ENCODE measurements at places on chromosomes 5 and 9. TPM values are rescaled to one million over a fixed set of nuclear protein-coding genes. Genes with fewer than 3 reads are reported as not detected.

The ENG gene
- total RNA-seq: 15.8 TPM

The APBA1 gene
- 2.1 TPM for total RNA-seq

The TRIP13 gene
- 9.8 TPM for total RNA-seq

The MINAR2 gene
- 0.25 TPM for total RNA-seq

The GTF3C5 gene
- total RNA-seq: 83.5 TPM

The TMEM203 gene
- total RNA-seq: 44.7 TPM

The GDA gene
- 0.18 TPM for total RNA-seq

The SLC1A1 gene
- 0.57 TPM for total RNA-seq

The SLC6A7 gene
- not detected for total RNA-seq

DNA sequence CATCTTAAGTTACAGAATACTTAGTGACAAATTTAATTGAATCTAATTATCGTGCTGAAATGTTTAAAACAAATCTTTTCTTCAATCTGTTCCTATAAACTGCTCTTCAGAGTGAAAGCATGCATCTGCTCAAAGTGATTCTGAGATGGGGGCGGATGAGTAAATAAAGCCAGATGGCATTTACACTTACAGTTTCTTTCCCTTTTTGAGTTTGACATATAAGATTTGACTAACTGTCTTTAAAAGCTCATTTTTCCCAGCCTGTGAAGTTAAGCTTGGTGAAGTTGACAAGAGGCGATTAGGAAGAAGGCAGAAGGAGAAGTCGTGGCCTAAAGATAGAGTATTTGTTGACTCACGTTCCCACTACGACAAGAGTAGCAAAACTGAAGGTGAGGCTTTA lies 137.4 kb downstream of the LPAR1 start:
- no peak for DNase-seq

DNA sequence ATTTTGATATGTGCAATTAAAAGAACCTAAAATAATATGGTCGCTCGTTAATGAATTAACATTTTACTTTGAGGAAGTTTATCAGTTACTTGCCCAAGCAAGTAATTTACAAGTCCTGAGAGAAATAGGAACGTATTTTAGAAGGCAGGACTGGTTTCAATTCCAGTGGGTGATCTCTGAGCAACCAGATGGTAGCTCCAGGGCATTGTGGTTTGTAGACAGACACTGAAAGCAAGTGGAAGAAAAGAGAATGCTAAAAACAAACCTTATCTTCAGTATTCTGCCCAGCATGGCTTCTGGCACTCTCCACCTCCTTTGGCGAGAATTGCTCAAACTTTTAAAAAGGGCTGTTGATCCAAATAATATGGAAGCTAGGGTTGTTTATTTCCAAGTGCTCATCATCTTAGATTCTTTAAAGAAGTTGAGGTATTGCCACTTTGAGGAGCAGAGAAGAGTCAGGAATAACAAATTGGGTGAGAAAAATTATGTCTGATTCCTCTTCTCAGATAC lies 31.8 kb upstream of the ERAP2 start:
- no peak for DNase-seq

DNA sequence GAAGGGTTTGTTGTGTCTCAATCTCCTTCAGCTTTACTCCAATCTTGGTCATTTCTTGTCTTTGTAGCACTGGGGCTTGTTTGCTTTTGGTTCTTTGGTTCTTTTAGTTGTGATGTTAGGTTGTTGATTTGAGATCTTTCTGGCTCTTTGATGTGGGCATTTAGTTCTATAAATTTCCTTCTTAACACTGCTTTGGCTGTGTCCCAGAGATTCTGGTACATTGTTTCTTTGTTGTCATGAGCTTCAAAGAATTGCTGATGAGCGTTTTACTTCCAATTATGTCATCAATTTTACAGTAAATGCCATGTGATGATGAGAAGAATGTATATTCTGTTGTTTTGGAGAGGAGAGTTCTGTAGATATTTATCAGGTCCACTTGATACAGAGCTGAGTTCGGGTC lies 353.3 kb downstream of the MAN2A1 start:
- no peak for DNase-seq

GRCh38 chr9:77882294-77882693 lies 149.3 kb downstream of the GNAQ start:
- no peak for DNase-seq

GRCh38 chr5:82942083-82942881 lies 134.9 kb downstream of the TMEM167A start:
- DNase-seq: no peak

GRCh38 chr5:145511351-145511750 lies 323.8 kb downstream of the PRELID2 start:
- no peak for DNase-seq

DNA sequence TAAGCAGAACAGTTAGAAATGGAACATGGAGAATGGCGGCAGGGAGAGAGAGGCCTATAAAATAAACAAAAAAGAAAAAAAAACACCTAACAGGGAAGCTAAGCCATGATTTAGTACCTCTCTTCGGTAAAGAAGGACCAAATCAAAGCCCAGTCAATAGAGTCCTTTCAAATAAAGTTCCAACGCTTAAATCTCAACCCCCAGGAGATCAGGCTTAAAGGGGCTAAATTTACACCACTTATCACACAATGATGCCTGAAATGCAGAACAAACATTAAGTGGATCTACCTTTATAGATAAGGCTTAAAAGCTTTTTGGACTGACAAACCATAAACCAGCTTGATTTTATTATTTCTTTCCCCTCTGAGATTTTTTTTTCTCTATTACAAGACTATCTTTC lies 66.3 kb downstream of the PRELID2 start:
- DNase-seq: no peak

DNA sequence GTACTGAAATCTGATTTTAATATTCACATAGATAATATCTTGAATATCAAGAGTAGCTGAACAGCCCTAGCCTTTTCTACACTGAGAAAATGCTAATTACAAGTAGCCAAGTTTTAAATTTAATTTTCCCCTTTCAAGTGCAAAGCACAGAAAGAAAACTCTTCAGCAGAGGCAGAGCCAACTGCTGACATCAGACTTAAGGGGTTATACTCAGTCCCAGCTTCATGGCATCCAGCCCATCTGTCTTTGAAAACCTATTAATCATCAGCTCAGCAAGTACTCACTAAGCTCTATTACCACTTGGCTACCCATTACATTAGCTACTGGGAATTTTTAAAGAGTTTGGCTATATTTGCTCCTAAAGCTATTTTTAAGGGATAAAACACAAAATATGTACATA lies 220.5 kb downstream of the SLC12A2 start:
- peak; percentile 49 for DNase-seq

GRCh38 chr5:152309926-152310450 lies 95.1 kb downstream of the NMUR2 start:
- DNase-seq: no peak

GRCh38 chr9:85600675-85601263 lies 141.0 kb downstream of the AGTPBP1 start:
- DNase-seq: no peak

GRCh38 chr5:179241764-179242370 lies 103.4 kb downstream of the ADAMTS2 start:
- peak; percentile 22 for DNase-seq

DNA sequence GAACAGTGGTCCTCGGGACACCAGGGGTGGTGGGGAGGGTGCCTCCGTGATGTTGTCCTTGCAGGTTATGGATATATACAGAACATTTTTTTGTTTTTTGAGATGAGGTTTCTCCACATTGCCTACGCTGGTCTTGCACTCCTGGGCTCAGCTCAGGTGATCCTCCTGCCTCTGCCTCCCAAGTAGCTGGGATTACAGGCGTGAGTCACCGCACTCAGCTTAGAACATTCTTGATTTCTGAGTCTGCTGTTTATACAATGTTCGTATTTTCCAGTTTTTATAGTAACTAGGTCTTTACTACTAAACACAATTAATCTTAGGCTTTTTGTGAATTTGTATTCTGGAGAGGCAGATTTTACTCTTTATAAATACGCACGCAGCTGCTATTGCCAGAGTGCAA lies 6.0 kb downstream of the PMPCA start:
- no peak for DNase-seq

DNA sequence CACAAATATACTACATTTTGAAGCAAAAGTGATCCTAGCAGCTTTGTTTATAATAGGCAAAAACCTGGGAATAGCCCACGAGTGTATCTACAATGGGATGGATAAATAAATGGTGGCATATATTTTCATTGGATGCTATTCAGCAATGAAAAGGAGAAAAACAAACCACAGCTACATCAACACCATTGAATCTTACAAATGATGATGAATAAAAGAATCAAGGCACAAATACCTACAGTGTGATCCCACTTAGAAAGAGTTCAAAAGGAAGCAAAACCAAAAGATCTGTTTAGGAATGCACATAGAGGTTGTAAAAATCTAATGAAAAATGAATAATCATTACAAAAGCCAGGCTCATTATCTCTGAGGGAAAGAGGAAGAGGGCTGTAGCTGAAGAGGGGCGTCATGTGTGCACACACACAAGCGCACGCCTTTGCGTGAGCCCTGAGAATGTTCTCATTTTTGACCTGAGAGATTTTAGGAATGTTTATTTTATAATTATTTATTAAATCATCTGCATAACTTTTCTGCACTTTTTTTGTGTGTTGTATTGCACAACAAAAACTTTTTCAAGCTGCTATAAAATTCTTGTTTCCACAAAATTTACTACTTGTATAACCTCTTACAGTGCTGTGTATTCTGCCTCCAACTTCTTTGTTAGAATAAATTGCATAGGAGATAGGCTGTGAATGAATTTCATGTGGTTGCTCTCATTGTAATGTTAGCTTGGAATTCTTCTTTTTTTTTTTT lies 5.9 kb upstream of the RHOBTB3 start:
- no peak for DNase-seq

GRCh38 chr5:174533751-174534241 lies 190.6 kb upstream of the MSX2 start:
- peak; percentile 57 for DNase-seq

GRCh38 chr9:38339087-38339486 lies 53.4 kb upstream of the ALDH1B1 start:
- peak; percentile 70 for DNase-seq

- DNase-seq: no peak
These were observed 454.4 kb downstream of the DTWD2 start for GRCh38 chr5:118533923-118534322.

GRCh38 chr9:108057421-108058134 lies 568.0 kb upstream of the KLF4 start:
- peak; percentile 97 for DNase-seq

DNA sequence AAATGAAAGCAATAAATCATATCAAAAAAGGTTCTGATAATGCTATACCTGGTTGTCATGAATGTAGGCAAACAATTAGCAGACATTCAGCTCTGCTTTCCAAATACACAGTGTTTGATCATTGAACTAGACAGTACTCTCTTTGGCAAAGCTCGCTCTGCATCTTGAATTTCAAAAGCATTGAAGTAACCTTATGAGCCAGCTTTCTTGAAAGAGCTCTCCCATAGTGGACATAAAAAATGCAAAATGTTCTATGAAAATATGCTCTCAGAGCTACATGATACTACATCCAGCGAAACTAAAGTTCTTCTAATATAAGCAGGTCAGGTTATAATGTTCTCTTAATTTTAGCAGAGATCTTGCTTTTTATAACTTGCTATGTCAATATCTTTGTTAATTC lies 533.4 kb downstream of the CSNK1G3 start:
- DNase-seq: no peak

- no peak for DNase-seq
These were observed 100.9 kb downstream of the ATP10B start for GRCh38 chr5:160750938-160751657.

DNA sequence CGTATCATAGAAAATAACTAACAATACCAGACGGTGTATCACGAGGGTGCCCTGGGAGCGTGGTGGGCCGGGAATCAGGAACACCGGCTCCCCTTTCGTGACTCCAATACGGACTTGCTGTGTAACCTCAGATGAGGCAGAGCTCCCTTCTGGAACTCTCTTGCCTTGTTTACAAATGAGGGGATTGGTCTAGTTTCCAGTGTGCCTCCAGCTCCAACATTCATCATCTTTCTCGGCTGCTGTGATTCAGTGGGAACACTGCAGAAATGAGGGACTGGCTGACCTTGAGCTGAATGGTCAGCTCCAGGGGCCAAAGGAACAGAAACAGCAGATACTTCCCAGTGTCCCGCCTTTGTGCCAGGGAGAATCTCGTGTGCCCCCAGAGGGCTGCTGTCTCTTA lies 22.6 kb upstream of the TGFBI start:
- DNase-seq: no peak

DNA sequence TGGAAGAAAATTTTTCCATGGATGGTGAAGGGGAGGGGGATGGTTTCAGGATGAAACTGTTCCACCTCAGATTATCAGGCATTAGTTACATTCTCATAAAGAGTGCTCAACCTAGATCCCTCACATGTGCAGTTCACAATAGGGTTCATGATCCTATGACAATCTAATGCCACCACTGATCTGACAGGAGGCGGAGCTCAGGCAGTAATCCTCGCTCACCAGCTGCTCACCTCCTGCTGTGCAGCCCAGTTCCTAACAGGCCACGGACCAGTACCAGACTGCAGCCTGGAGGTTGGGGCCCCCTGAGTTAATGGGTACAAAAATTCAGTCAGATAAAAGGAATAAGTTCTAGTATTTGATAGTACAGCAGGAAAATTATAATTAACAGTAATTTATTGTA lies 337.2 kb downstream of the NPR3 start:
- DNase-seq: no peak

- no peak for DNase-seq
These were observed 56.3 kb downstream of the DAB2IP start for GRCh38 chr9:121707477-121708424.

DNA sequence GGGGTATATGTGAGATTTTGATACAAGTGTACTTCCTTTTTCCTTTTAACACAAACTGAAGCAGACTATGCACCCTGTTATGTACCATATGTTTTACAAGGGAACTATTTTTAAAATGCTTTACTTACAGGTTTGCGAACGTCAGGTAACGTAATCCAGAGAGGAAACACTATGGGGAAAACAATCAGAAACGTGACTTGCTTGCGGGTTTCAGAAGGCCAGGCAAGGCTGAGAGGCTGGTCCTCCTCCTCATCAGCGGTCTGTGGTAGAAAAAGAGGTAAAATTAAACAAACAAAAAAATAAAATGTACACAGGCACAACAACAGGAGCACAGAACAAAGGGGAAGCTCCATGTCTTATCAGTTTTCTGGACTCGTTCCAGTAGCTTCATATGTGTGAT lies 141.2 kb downstream of the ACER2 start:
- DNase-seq: no peak

GRCh38 chr9:125755340-125755739 lies 8.2 kb downstream of the PBX3 start:
- DNase-seq: no peak

GRCh38 chr5:59559323-59559722 lies 334.2 kb downstream of the PDE4D start:
- no peak for DNase-seq

GRCh38 chr5:150350524-150351344 lies 6.8 kb upstream of the TCOF1 start:
- DNase-seq: peak; percentile 75
